ENCODE measurements at places on chromosomes 7 and 10.

DNA sequence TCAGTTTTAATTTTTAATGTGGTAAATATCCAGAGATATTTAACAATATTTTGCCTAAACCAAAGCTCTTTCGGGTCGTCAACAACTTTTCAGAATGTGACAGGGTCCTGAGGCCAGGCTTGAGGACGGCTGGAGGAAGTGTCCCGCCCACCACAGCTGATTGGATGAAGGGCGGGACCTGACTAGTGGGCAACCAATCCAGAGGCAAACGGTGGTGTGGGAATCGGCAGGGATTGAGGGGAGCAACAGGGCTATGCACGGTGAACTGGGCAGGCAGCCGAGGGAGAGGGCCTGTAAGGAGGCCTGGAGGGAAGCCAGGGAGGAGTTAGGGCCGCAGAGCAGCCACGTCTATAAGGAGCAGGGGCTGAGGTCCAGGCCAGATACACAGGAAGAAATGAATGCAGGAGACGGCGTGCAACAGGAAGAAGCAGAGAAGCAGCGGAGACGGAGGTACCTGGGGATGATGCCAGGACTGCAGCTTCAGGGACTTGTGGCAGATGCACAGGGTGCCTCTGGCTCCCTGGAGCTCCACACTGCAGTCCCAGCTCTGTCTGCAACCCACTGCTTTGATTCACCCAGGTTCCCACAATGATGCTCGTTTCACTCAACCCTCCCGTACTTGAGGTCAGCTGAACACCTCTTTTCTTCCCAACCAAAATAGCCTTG, 46.1 kb upstream of the ZMIZ1 start:
- no peak for DNase-seq

GRCh38 chr10:71649631-71650030, 69.9 kb downstream of the C10orf105 start:
- no peak for DNase-seq

DNA sequence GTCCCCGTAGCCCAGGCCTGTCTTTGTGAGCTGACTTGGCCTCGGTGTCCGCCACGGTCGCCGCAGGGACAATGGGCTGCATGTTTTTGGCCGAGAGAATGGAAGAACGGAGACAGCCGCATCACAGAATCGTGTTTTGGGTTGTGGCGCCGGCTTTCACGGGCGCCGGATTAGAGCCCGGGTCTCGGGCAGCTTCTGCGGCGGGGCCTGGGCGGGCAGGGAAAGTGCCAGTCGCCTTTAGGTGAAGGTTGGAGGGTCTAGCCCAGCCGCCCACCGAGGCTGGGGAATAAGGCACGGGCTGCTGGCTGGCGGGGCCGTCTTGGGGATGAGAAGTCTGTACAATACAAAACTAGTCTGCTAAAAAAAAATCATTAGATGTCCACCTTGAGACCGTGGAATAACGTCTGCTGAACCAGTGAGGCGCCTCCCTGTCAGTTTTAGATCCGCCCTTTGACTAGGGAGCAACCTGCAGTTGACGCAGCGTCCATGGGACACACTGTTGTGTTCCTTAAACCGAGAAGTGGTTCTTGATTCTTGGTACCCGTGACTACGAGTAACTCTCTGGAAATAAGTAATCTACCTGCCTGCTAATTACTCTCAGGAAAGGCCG, 577 bp downstream of the DNAJB9 start:
- peak; percentile 50 for DNase-seq

DNA sequence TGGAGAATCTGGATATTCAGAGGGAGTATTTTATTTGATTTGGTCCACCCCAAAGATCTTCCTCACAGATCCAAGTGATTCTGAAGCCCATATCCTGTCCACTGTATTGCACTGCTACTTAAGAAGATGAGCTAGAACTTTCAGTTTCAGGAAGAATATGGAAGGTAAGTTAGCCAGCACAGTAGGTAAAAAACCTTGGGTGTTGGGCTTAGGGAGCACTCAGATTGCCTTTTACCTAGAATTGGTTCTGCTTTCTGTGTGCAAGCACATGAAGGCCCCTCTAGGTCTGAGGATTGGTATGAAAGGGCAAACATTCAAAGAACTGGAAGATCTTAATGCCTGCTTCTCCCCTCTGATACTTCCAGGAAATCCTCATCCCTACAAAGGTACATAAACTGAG, 146.7 kb upstream of the COL1A2 start:
- no peak for DNase-seq

DNA sequence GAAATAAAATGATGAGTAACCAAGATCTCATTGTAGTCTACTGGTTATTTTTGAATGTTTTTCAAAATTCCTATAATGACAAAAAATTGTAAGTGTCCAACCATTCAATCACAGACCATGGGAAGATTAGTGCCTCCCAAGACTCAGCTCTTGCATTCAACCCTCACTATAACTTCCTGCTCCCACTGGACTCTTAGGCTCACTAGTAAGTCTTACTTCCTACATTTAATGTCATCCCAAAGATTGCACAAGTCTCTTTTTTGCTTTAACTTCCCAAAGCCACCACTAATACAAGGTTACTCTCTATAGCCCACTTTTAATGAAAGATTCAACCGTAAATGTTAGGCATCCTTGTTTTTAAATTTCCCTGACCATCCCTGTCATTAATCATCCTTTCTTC, 111.9 kb upstream of the NRBF2 start:
- DNase-seq, result no peak

DNA sequence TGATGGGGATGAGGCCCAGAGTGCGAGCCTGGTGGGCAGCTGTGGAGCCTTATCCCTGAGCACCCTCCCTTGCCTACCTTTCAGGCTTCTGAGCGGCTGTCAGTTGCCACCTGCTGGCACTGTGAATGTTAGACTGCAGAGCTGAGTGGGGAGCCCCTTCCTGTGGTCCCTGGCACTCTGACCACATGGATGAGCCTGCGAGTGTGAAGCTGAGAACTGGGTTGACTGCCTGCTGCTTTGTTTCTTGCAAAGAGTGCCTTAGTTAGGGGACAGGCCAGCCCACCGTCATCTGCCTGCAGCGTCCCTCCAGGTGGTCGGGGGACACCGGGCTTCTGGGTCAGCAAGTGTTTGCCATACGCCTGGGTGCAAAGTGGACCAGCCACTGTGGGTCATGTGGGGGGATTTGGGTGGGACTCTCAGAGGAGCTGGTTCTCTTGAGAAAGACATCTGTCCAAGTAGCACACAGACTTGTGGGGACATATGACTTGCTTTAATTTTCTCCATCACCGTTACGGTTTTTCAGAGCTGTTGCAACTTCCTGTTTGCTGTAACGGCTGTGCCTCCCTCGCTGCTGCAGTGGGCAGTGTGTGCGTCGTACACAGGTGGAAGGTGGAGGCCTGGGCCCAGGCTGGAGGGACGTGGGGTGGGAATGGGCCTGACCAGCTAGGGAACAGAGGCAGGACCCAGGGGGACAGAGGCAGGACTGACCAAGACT, 13.7 kb downstream of the INPP5A start:
- peak; percentile 52 for DNase-seq

DNA sequence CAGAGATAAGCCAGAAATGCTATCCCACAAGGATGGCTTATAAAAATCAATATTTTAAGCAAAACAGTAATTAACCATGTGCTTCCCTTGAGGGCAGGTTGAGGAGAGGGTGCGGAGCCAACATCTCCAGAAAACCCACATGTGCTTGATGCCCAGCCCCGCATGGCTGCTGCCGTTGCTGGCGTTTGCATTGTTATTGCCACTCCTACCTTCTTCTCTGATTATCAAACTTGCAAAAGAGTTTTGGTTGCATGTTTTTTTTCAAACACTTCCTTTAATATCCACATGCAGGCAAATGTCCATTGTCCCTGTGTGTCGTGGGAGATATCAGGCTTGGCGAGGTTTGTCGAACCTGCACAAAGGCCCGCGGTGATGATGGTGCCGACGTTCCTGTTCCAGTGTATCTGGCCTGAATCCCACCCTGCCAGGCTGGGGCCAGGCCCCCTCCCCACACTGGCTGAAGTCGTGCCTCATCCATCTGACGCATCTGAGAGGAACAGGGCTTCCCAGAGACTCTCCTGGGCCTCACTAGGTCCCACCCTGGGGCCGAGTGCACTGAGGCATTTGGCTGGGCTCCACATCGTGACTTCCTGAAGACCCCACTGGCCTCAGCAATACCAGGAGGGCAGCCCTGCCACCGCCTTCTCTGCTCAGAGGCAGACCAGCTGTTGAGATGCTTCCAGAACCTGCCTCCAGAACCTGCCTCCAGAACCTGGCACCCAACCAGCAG, 40.9 kb downstream of the TCERG1L start:
- DNase-seq, result no peak

- DNase-seq, result no peak
These were observed 366.6 kb downstream of the PRPF18 start for GRCh38 chr10:13953371-13953770.

DNA sequence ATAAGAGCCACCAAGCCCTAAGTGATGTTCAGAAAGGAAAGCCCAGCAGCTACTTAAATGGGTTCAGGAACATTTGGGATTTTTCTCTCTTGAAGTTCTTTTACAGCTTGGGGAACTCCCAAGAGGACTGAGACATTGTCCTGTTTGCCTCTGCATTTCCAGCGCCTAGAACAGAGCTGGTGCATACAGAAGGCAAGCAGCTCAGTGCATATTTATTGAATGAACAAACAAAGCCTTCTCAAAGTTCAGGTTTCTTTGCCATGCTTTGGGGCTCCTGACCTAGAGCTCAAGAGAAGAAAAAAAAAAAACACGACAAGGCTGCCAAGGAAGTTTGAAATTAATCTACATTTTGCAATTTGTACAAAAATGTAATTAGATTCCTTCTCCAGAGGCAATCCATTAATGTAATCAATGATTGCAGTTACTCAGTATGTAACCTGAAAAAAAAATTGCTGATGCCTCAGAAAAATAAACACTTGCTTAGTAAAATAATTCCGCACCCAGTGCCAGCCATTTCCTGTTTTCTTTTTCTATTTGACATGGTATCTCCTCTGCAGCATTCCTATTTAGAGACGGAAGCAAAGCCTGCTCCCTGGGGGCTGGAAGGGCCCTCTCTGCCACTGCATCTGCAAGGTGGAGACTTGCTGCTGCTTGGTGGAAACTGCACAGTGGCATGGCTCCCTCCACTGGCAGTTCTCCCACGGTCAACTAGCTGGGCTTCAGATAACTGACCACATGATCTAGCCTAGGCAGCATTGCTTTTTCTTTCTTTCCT, 157.3 kb downstream of the TMEM178B start:
- DNase-seq, result no peak

- no peak for DNase-seq
These were observed 108.1 kb upstream of the AGR3 start for GRCh38 chr7:16989811-16990413.

- no peak for DNase-seq
These were observed 58.2 kb upstream of the PDGFA start for GRCh38 chr7:577741-578370.

GRCh38 chr10:98458809-98459784, 12.4 kb upstream of the HPS1 start:
- no peak for DNase-seq

DNA sequence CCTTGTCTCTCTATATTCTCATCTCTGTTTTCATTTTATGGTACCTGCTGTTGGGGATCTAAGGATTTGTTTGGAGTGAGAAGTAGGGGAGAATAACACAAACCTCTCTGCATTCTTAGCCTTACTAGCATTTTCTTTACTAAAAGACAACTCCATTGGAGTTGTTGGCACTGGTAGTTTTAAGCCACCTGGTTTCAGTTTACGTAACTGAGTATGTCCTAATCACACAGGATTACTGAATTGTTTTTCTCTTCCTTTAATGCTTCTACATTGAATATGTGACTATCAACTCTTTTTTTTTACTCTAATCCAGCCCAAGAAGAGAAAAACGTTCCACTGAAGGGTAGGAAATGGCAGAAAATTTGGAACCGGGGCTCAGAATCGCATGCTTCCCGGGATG, 30.0 kb upstream of the TRIL start:
- DNase-seq, result no peak

DNA sequence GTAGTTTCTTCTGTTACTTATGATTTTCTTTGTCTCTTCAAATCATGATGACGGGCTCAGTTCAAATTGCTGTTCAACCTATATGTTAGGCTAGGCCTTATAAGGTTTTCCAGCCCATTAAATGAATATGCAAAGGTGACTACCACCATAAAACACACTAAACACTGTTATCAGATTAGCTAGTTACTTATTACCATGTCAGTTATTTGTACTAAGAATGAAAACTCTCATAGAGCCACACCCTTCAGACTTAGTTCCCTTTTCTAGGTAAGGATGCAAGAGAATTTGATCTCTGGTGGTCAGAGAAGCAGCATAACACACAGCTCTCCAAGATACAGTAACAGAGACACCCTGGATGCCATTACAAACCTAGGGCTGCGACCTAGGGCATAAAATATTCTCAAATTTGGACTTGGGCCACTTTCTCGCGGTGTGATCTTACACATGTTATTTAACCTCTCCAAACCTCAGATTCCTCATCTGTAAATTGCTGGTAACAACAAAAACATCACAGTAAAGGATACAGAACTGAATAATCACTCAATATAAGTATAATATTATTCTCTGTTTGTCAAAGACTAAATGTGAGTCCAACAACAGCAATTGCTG, 35.6 kb downstream of the ANKMY2 start:
- no peak for DNase-seq

- no peak for DNase-seq
These were observed 109.3 kb downstream of the GATA3 start for GRCh38 chr10:8163824-8164223.

GRCh38 chr7:11177793-11178192, 204.1 kb downstream of the PHF14 start:
- DNase-seq, result no peak

DNA sequence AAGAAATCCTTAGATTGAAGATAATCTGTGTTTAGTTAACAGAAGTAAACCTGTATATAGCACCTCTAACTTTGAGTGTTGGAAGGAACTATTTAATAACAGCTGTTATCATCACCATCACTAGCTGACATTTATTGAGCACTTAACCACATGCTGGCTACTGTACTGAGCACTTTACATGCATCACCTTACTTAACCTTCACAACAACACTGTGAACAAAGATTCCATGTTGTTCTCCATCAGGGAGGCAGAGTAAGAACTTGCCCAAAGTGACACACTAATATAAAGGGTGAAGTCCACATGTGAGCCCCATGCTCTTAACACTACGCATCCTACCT, 182.2 kb downstream of the ST7 start:
- DNase-seq, result no peak

- peak; percentile 68 for DNase-seq
These were observed 589 bp downstream of the LDB1 start for GRCh38 chr10:102119417-102120141.

All from CD4-positive, alpha-beta T cell treated with Interleukin-1 beta for 1 hour (primary cell).